Activated CD4-positive, alpha-beta T cell treated with anti-CD3 and anti-CD28 coated beads, Interleukin-2, amount 50 U/mL, for 1 hour (primary cell): ENCODE measurements at places on chromosomes 13 and 19.
A peak's percentile ranks its signal among the peaks of the same experiment; 100 is the strongest.

DNA sequence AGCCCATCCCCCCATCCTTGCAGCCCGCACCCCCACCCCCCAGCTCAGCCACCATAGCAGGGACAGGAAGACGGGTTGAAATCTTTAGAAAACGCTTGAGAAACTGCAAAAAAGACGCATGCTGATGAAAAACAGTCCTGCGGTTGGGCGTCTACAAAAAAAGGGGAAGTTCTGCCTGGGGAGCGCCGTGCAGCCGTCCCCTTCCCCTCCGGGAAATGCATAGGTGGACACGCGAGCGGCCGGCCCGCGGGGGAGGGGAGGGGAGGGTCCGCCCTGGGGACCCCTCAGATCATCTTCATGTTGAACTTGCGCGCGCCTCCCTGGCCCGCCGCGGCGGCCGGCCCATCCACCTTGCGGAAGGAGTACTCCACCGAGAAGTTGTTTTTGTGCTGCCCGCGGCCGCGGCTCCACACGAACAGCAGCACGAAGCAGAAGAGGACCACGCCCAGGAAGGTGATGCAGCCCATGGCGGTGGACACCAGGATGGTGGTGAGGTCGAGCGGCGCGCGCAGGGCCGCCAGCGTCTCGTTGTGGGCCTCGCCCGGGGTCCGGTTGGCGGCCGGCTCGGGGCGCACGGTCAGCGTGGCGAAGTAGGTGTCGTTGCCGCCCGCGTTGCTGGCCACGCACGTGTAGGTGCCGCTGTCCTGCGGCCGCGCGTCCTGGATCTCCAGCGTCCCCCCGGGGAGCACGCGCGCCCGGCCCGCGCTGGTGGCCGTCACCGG, 7.9 kb upstream of the PEAK3 start:
- peak; percentile 53 for DNase-seq

GRCh38 chr13:30224732-30225131, 82.6 kb downstream of the KATNAL1 start:
- no peak for DNase-seq

DNA sequence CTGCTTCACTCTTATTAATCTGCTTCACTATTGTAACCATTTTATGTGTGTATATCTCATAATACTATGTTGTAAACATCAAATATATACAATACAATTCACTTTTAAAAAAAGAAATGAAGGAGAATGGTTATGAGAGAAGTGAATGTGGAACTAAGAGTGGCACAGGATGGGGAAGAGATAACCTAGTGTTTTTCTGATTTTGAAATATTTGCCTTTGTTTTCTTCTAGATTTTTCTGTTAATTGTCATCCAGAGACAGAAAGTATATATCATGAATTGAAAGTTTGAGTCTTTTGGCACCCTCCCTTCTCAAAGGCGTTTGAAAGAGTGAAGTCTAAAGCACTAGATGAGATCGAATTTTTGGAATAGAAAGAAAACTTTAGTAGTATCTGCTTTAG, 2.8 kb downstream of the DNAJC3 start:
- no peak for DNase-seq

DNA sequence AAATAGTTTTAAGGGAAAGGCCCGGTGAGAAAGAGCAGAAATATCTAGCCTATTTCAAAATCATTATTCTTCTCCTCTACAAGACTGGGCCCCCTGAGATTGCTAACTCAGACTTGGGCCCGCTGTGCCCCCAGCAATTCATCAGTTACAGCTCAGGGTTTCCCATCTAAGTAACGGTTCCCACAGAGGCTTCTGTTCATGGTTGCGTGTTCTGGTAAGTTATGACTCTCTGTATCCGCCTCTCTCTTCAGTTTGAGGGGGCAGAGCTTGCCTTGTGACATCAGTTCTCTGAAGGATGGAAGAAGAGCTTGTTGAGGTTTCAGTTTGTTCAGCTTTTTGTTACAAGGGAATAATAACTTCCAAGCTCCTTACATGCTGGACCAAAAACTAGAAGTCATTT, 11.6 kb downstream of the ZNF57 start:
- DNase-seq = no peak

DNA sequence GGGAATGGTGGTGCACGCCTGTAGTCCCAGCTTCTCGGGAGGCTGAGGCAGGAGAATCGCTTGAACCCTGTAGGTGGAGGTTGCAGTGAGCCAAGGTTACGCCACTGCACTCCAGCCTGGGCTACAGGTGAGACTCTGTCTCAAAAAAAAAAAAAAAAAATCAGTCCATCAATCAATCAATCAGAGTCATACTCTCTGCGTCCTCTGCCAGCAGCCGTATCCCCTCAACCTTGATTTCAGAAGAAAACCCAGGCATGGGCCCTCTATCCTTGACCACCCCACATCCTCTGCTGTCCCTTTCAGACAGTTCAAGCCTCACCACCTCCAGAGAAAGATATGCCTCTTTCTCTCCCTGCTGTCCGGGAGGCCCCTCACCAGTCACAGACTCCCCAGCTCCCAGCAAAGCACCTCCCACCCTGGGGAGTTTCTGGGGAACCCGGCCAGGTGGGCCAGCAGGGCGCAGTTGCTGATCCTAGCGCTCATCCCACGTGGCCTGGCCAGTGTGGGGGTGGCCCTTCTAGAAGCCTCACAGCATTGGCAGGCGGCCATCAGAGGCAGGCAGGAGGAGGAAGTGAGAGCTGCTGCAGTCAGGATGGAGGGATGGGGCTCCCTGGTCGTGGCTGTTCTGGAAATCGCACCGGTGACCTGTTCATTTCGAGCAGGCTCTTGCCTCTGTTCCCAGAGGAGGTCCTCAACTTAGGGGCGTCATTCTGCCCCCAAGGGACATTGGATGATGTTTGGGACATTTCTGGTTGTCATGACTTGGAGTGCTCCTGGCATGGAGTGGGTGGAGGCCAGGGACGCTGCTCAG, 10.2 kb upstream of the JSRP1 start:
- no peak for DNase-seq

DNA sequence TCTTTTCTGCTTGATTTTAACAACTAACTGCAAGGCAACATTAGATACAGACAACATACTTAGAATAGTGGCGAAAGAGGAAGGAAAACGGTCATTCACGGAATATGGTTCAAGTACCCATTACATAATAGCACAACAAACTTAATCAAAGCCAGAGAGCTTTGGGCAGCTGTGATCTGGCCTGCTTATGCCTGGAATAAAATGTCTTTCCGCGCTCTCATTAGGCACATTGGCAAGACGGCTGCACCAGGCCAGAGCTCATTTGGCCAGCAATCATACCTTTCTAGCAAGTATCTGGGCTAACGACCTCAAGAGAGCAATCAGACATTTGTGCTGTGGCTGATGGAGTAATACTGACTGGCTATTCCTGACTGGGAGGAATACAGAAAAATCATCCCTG, 112.8 kb downstream of the NALCN start:
- DNase-seq = no peak

DNA sequence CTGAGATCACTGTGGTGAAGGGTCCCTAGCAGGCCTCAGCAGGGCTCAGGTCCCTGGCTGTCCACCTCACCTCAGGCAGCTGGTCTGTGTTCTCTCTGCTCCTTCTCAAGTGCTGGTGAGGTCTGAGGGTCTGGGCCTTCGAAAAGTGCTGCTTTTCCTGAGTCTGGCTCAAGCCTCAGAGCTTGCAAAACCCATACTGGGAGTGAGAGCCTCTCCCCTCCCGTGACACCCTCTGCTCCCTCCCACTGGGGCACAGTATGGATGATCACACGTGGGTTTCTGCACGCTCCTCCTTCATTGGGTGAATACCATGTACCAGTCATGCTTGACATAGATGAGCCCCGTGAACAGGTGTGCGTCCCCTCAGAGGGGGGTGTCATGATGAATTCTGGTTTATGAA, 73.3 kb upstream of the WASF3 start:
- no peak for DNase-seq

DNA sequence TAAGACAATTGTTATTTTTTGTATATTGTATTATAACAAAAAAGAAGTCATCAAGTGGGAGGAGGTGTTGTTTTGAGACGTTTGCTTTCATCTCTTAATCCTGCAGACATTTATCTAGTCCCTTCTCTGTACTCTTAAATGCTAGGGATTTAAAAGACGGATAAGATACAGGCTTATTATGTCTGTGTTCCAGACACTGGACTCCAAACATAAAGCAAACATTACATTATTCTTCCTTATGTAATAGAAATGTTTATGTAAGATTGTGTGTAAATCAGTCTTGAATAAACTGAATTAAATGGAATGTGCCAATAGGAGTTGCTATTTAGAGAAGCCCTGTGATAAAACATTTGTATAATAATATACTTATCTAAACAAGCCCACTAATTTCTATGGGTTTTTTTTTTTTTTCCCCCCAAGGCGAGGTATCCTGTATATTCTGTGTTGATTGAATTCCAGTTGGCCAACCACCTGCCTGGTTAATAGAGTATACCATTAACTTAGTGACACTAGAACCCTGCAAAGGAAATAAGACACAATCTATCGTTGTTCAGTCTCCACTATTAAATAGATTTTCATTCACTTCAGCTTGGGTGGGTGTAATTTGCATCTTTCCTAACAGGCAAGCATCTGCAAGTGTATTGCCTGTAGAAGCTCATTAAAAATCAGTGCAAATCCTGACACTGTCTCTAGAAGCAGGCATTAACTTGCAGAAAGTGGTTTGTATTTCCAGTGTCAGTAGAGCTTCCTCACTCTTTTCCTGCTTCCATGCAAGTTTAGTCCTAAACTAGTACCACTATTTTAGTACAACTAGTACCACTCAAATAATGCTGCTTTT, 69.0 kb downstream of the LRCH1 start:
- DNase-seq = no peak

GRCh38 chr13:76745261-76746200, 140.7 kb downstream of the KCTD12 start:
- no peak for DNase-seq

DNA sequence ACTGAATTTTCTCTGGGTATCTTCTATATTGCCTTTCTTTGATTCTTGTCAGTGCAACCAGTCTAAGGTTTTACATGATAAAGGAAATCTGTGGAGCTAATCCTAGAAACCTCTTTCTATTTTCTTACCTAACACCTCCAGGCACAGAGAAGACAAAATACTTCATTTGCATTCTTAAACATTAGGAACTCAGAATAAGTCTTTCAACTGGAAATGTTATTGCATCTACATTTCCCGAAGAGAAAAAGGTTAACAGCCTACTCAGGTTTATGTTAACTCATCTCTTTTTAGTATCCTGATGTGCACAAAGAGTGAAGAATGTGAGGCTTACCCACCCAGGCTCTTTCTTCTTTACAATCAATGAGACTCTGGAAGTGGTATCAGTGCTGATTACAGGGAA, 106.7 kb downstream of the PCCA start:
- DNase-seq = no peak

- DNase-seq = no peak
Measured at GRCh38 chr13:71613066-71613745, 253.8 kb downstream of the DACH1 start.

GRCh38 chr13:78121001-78121400, 202.4 kb upstream of the EDNRB start:
- DNase-seq = no peak

GRCh38 chr19:13012690-13013608, 17.7 kb downstream of the NFIX start:
- DNase-seq = no peak

GRCh38 chr19:28221736-28222135, 991.2 kb downstream of the UQCRFS1 start:
- no peak for DNase-seq
